Stimulated activated CD8-positive, alpha-beta memory T cell treated with anti-CD3 and anti-CD28 coated beads, Interleukin-15, amount 100 ng/mL, for 24 hours (primary cell): ENCODE measurements at places on chromosomes 13 and 19.

DNA sequence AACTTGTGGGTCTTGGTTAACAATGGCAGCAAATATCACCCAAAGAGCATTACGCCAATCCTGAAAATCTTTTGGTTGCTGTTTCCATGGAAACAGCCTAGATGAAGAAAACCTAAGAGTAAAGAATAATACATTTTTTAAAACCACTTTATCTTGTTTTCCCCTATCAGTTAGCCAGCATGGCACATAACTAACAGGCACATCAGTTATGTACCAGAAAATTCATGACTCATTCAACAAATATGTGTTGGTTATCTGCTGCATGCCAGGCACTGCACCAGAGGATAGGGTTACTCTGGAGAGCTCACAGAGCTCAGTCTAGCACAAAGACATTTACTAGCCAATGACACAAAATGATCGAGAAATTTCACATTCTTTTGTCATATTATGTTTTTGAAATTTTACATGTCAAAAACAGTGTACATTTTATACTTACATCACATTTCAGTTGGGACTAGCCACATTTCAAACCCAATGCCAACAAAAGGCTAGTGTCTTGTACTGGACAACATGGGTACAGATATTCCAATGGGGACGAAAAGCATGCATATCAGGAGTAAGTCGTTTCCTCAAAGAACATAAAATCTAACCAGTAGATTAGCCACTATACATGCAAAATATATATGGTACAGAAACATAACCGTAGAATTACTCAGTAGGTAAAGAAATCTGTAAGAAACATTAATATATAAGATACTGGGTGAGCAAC, 20.3 kb downstream of the LNX2 start:
- no peak for DNase-seq

- DNase-seq, result no peak
Measured at GRCh38 chr19:42051166-42052115, 18.6 kb downstream of the GRIK5 start.

- DNase-seq, result no peak
Measured at GRCh38 chr13:85798556-85798955, 663 bp downstream of the SLITRK6 start.

- DNase-seq, result no peak
Measured at GRCh38 chr19:2546128-2547032, 70.5 kb downstream of the GADD45B start.

- DNase-seq, result no peak
Measured at GRCh38 chr19:33456076-33456844, 65.3 kb downstream of the PEPD start.

GRCh38 chr13:114065141-114065925, 67.1 kb downstream of the RASA3 start:
- peak; percentile 50 for DNase-seq

DNA sequence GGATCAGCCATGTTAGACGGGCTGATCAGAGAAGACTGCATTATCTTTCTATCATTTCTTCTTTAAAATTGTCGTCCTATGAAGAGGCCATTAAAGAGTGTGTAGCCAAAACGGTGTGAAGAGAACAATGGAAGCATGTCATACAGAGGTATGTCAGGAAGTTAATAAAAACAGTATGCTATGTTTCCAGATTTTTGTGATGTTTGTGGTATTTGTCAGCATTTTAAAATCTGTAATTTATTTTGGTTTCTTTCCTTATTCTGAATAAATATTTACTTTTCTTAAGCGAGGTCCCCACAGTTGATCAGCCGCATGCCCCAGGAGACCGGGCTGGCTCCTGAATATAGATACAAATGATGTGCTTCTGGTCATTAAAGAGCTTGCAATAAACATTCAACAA, 142.9 kb upstream of the SERP2 start:
- no peak for DNase-seq

- no peak for DNase-seq
Measured at GRCh38 chr13:87524775-87525174, 146.4 kb upstream of the SLITRK5 start.

DNA sequence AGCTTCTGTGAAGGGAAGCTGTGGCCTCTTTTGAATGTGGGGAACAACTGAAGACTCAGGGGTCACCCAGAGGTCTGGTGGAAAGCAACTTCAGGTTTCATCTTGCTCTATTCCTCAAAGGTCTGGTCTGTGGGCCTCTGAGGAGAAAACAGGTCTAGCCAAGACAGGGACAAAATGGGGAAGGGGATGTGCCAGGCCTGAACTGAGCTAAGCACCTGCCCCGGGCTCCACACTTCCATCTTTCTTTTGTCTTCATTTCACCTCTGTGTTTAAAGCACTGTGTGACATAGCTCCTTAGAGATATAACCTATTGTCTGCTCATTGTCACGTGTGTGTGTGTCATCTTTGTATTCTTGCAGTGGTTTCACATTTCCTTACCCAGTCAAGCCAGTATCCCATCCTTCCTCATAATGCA, 19.9 kb upstream of the GDF15 start:
- DNase-seq, result no peak

- DNase-seq, result no peak
Measured at GRCh38 chr19:34788074-34788473, 15.1 kb upstream of the ZNF599 start.

DNA sequence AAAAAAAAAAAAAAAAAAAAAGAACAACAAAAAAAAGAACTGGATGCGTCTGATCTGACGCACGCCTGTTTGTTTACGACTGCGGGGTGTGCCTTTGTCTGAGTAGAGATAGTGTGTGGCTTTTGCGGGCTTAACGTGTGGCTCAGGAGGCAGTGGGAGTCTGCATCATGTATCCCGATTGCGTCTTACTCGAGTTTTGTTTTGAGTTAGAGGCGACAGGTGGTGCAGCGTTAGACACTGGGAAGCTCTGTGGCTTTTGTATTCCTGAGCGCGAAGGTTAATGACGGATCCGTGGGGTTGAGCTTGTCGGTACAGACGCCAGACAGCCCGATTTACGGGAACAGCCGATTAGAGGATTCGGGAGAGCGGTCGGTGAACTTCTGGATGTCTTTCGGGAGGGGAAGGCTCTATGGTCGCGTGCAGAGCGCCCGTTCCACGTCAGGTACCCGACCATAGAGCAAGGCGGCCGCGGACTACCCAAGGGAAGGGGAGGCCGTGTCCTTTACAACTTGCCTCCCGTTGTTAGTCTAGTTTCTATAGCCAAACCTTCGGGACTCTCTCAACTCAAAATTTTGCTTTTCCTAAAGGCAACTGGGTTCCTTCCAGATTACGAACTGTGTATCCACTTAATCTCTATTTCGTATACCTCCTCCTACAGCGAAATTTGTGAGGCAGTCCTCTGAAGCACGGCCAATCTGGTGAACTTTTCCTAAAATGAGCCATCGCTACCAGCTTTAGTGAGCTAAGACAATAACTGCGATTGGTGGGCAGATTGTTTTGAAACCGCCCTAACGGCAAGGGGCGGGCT, 926 bp upstream of the HNRNPUL1 start:
- DNase-seq, result peak; percentile 54

DNA sequence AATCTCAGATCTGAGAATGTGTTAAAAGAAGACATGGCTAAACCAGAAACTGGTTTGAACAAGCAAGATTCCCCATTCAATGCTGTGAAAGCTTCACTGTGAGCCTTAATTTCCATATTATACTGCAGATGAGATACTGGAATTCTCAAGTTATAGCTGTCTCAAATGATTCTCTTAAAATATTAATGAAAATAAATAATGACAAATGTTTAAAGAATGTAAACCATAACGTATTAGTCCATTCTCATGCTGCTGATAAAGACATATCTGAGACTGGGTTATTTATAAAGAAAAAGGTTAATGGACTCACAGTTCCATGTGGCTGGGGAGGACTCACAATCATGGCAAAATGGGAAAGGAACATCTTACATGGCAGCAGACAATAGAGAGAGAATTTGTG, 667.8 kb downstream of the SLITRK1 start:
- DNase-seq, result no peak

- DNase-seq, result no peak
Measured at GRCh38 chr19:15790096-15790495, 2.6 kb downstream of the OR10H5 start.

DNA sequence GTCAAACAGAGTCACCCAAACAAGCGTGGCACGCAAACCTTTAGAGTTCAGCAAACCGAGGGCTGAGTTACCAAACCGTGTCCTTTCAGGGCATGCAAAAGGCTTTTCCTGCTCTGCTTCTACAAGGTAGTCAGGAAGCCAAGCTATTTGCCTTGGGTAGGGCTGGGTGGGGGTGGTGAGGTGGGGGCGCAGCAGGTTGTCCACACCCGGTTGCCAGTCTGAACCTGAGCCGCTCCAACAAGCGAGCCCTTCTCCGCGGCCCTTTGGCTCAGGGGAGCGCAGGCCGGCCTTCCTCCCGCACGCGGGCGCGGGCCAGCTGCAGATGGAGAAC, 347 bp upstream of the CLDN10 start:
- DNase-seq, result no peak

DNA sequence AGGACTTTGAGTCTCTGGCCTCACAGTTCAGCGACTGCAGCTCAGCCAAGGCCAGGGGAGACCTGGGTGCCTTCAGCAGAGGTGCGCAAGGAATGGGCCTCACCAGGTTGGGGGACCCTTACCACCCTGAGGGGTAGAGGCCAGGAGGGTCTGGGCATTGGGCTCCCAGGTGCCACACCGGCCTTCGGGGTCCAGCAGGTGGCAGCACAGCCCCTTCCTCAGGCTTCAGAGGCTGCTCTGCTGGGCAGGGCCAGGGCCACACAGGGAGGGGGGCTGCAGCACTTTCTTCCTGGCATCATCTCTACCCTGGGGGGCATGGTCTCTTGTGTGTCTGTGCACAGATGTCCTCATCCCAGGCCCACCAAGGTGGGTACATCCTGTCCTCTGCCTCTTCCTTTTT, 12.9 kb downstream of the PIN1 start:
- no peak for DNase-seq

GRCh38 chr19:54024660-54025059, 33.2 kb downstream of the CACNG6 start:
- DNase-seq, result no peak

DNA sequence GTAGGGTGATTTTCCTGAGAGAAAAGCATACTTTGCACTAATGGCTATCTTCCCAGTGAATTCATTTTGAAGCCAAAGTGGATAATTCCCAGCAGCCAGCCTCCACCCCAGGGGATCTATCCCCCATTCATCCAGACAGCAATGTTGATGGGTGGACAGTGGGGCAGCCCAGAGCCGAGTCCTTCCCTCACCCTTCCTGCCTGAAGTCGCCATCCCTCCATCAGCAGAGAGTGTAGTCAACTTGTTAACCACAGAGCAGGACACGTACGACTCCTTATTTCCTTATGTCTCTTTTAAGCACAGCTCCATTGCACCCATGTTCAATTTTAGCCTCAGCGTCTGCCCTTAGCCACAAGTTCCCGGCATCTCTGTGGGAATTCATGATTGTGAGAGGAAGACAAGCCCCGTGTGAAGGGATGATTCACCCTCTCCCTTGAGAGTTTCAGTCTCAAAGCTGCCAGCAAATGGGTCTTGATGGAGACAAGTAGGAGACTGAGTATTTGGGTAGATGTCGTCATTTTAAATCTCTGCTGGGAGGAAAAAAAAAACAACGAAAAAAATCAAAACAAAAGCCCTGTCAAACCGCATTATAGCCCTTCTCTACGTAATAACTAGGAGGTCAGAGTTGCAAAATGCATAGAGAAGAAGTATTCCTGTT, 58.3 kb upstream of the MEDAG start:
- DNase-seq, result no peak

GRCh38 chr13:112752711-112753541, 63.1 kb downstream of the ATP11A start:
- DNase-seq, result no peak

GRCh38 chr19:3780786-3781304, 5.3 kb downstream of the MATK start:
- DNase-seq, result no peak

GRCh38 chr13:43303033-43303729, 279.8 kb downstream of the DNAJC15 start:
- no peak for DNase-seq

- peak; percentile 87 for DNase-seq
Measured at GRCh38 chr13:48001114-48001881, at the start of gene SUCLA2. Gene SUCLA2 (minus strand): TSS chr13:48001273. CDS start chr13:48001269, 4 bp downstream.

GRCh38 chr13:23845105-23845725, 44.0 kb downstream of the MIPEP start:
- DNase-seq, result no peak

- no peak for DNase-seq
Measured at GRCh38 chr19:10553943-10554381, 10.3 kb downstream of the ATG4D start.

- DNase-seq, result no peak
Measured at GRCh38 chr13:46846726-46847125, 49.8 kb upstream of the ESD start.

DNA sequence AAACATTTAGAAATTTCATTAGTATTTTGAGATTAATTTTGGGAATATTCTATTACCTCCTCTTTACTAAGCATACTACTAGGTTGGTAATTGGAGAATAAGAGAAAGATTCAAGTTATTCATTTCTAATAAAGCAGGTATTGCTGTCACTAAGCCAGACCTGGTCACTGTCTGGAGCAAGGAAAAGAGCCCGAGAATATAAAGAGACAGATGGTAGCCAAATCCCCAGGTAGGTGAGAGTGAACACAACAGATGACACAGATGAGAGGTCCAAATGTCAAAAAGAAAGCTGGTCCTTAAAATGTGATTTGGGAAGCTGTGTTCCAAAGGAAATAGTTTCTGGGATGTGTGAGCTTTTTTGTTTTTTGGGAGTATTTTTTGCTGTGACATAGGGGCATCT, 128.6 kb downstream of the ZNF100 start:
- no peak for DNase-seq

GRCh38 chr19:29450306-29450705, 75.5 kb upstream of the VSTM2B start:
- DNase-seq, result no peak

- DNase-seq, result no peak
Measured at GRCh38 chr13:26022538-26023292, 29.1 kb downstream of the SHISA2 start.

DNA sequence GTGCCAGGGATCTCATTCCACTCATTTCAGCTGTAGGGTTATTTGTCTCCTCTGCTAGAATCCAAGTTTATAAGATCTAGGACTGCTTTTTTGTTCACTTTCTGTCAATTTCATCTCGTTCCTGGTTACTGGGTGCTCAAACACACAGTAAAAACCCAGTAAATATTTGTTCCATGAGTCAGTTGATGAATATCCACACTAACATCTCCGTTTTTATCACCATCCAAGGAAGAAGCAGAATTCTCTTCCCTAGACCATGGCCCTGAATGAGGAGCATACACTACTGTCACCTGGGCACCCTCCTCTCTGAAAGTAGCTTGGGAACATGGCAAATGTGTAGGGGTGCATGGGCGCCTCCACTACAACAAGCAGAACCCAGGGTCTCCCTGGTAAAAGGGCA, 390.8 kb downstream of the FOXO1 start:
- DNase-seq, result no peak

DNA sequence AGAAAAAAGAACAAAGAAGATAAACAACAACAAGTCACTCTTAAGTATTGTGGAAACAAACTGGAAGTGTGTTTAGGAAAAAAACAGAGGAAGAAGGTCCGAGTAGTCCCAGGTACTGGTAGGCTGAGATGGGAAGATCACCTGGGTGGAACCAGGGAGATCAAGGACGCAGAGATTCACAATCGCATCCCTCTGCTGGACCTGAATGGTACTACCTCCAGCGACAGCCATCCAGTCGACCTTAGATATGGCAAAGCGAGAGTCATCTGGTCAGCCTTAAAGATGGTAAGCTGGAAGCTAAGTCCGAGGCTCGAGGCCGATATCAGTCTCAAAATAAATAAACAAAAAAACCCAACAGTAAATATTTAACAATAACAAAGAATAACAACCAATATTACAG, 44.9 kb upstream of the ZNF91 start:
- DNase-seq, result no peak
